Skeletal muscle cell (primary cell): ENCODE measurements at places on chromosomes 13 and 19.

DNA sequence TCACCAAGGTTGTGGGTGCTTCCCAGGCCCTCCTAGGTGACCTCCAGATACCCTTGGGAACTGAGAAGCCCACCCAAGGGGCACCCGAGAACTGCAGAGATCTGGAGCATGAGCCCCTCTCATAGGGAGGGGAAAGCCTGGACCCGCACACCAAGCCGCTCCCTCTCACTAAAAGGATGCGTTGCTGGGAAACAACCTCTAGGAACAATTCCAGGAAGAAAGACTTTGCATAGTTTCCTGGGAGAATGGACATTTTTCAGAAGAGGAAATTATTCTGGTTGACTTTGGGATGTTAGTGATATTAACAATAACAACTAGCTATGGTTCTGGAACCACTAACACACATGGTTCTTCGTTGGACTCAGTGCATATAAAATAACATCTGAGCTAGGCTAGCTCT, 64.6 kb downstream of the SLC7A1 start:
- DNase-seq = no peak

DNA sequence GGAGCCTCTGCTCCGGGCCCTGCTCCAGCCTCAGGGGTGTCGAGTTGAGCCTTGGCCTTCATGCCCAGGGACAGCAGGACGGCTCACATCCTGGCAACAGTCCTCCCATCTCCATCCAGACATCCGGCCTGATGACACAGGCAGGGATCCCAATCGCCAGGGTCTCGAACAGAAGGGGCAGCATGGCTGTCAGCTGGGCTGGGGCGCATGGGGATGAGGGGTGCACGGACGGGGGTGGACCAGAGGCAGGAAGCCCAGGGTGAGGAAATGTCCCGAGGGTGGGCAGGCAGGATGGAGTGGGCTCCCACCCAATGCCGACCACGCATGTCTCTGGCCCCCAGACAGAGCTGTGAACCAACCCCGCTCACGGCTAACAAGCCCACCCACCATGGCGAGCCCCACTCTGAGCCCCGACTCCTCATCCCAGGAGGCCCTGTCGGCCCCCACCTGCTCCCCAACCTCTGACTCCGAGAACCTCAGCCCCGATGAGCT, 16.2 kb downstream of the EVI5L start:
- no peak for DNase-seq

GRCh38 chr13:91112201-91112923, 235.1 kb upstream of the MIR17HG start:
- DNase-seq = no peak

DNA sequence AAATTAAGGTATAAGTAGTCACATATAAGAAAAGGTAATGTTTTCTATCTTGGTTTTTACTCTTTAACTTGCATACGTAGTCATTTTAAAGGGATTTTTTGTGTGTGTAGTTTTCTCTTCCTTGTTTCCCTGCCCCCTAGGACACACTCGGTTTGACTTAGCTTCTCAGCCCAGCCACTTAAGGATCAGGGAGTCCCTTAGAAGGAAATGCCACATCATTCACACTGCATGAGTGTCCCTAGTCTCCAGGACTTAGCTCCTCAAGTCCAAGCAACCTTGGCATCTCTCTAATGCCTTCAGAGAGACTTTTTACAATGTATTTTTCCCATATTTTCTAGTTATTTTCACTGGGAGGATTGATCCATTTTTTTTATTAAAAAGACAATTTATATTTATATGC, 1407.7 kb downstream of the EFNB2 start:
- no peak for DNase-seq

DNA sequence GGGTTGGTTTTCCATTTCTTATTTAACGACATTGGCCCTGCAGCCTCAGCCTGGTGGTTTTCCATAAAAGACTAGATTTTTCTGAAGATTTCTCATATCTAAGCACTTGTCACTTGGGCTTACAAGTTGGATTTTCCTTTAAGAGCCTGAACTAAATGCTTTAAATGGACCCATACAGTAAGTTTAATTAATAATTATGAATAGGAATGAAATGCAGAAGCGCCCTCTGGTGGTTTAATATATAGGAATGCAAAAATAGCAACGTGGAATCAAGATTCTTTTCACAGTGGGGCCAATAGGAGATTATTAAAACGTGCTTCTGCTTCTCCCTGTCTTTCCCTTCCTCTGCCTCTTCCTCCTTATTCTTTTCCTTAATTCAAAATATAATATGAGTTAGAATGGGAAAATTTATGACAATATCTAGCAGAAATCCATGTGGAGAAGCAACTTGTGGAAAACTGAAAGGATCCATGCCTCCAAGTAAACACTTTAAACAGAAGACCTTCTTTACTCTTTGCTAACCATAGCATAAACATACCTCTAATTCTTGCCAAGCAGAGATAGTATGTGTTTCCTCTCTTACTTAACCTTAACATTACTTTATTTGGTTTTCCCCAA, 324.0 kb downstream of the GPC5 start:
- DNase-seq = no peak

DNA sequence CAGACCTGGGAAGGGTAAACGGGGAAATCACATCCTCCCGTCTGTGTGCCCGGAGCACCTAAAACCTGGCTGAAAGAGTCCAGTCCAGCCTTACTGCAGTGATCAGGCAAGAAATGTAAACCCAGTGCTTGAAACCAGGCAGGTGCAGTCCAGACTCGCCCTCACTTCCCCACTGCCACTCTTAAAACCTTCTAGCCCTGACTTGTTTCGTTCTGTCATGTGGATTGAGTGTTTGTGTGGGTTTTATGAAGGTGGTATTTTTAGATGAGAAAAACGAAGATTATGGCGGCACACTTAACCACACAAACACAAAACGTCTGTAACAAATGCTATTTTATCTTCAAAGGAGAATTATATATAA, 839 bp upstream of the CKAP2 start:
- DNase-seq = no peak

- no peak for DNase-seq
Measured at GRCh38 chr19:18153556-18154134, 682 bp downstream of the PIK3R2 start.

DNA sequence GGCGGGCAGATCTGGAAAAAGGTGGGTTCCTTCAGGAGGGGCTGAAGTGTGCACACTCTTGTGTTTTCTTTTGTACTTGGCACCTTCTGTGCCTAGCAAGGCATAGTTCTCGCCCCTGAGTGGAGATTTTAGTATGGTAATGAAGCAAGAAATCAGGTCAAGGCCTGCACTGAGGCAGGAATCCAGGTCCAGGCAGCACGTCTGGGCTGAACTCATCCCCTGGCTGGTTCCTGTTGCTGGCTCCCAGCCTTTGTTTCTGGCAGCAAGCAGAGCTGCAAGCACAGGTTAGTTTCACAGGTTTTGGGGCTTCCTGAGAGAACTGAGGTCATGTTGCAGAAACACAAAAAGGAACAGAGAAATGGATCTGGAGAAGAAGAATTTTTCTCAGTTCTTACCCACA, 21.2 kb downstream of the SIGLEC7 start:
- no peak for DNase-seq
